ENCODE measurements at places on chromosomes 5 and 9.

DNA sequence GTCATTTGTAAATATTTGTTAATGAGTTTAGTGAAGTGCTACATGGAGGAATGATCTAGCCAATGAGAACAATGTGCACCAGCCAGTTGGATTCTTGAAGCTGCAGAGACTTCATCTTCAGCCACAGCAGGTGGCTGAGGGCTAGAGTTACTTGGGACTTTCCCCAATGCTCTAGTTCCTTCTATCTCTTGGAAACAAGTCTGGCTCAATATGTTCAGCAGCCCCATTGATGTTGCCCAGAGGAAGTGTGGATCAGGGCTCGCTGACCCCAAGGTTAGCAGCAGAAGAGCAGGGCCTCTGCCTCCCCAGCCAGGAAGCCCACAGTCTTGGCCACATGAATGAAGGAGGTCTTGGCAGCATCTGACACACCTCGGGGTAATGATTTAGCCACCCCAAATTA lies 117.5 kb downstream of the SLC1A3 start:
- DNase-seq = no peak

DNA sequence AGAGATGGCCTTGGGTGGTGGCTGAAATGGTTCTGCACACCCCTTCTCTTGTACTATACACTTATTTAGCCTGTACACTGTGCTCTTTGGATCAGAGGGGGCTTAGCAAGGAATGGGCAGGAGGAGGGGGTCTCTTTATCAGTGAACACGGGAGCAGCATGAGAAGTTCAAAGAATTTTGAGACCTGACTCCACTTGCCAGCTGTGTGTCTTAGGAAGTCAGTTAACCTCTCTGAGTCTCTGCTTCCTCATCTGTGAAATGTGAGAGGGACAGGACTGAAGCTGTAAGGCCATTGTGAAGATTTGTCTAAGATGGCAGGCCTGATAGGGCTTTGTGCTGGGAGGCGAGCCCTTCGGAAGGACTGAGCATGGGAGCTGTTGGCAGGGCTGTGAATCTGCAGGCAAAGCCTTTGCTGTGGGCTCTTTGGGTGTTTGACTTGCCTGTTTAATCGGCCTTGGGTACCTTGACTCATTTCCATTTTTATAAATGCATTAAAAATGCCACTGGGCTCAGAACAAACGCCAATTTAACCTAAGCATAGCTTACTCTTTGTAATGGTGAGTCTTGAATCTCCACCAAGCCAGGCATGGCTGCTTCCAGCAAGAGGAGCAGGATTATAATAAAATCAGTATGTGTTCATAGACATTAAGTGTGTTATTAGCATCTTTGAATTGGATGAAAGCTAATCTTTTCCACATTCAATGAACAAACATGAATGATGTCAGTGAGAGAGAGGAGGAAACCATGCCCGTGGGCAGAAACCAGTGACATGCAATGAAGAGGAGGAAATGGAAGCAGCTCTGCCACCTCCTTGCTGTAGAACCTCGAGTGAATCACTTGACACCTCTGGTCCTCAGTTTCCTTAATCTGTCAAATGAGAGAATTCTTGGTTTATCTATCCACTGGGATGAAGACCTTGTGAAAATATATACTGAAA lies 89.4 kb downstream of the MACROH2A1 start:
- DNase-seq = peak; percentile 18

DNA sequence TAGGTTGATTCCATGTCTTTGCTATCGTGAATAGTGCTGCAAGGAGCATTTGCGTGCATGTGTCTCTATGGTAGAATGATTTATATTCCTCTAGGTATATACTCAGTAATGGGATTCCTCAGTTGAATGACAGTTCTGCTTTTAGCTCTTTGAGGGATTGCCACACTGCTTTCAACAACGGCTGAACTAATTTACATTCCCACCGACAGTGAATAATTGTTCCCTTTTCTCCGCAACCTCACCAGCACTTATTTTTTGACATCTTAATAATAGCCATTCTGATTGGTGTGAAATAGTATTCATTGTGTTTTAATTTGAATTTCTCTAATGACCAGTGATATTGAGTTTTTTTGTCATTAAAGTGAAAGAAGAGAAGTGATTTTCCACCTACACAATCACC lies 18.5 kb downstream of the IFNA5 start:
- no peak for DNase-seq

DNA sequence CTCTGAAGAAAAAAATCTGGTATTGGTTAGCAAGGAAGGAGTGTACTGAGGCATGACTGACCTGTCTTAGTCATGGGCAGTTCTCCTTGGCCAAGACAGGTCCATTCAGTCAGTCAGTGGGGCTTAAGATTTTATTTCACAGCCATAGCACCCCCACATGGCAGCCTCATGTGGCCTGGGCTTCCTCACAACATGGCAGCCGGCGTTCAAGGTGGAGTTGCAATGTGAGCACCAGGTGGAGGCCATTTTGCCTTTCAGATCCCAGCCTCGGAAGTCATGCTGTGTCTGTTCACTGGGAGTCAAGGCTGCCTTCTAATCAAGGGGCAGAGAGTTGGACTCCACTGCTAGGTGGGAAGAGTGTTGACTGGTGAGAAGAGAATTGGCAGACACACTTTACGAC lies 10.3 kb upstream of the CARD19 start:
- DNase-seq = peak; percentile 21

- no peak for DNase-seq
These were observed 295.7 kb upstream of the PTGER4 start for GRCh38 chr5:40383749-40384651.

DNA sequence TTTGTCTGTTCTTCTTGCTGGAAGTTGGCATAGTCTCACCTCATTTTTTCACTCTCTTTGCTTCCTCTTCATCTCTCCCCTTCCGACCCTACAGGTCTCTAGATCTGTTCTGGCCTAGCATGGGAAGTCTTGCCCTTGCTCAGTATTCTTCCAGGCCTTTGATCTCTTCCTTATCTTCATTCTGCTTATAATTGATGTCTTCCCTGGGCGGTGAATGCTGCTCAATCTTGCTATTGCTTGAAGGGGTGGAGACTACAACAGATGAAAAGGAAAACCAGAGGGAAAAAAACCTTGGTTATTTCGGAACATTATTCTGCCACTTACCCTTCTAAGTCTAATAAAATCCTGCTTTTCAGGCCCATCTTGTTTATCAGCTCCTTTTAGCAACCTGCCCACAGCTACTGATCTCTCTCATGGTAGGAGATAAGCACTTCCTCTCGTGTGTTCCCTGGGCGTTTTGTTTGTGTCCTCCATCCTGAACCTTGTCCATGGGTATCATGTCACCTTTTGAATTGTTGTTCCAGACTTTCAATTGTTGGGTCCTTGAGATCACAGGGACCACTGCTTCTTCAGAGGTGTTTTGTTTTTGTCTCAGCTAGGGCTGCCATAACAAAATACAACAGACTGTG lies 375.6 kb downstream of the ADGRV1 start:
- no peak for DNase-seq

DNA sequence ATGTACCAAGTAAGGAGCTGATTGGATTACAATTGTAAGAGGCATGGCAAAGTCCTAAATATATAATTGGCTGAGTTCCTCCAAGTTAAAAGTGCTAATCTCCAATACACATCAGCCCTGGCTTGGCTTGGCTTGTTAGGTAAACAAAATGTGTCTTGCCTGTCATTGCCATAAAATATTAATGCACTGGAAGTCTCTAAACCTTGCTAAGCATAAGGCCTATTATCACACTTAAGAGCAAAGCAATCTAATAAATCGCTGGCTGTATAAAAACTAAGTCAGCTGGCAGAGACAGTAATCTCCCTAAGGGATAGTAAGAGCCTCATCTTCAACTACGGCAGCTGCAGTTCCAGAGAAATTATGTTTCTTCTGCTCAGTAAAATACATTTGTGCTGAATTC lies 418.6 kb upstream of the GRAMD2B start:
- DNase-seq = no peak

GRCh38 chr9:114511978-114512874 lies 7.0 kb upstream of the WHRN start:
- no peak for DNase-seq

DNA sequence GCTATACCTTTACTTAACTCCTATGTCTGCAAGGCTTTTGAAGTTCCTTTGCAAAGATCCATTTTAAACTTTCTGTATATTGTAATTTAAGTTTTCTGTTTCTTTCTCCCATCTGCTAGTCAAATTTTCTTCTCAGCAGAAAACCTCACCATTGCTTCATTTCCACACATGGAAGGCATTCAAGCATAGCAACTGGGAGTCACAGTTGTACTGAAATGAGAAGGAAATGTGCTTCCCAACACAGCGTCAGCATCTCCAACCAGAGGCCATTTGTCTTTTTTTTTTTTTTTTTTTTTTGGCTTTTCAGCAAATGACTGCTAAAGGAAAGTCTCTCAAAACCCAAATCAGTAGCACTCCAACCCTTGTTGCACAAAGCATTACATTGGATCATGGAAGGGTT lies 92.5 kb downstream of the RAB3C start:
- DNase-seq = no peak

GRCh38 chr9:135976531-135976930 lies 15.4 kb upstream of the UBAC1 start:
- DNase-seq = no peak

- no peak for DNase-seq
These were observed 17.4 kb downstream of the ANKS6 start for GRCh38 chr9:98778711-98779530.

All from activated T-cell treated with anti-CD3 and anti-CD28 coated beads, Interleukin-2, amount 50 U/mL, for 48 hours (primary cell).